ENCODE measurements at places on chromosomes 2 and 18.

- no peak for DNase-seq
These were observed 22.3 kb downstream of the MGAT4A start for GRCh38 chr2:98708396-98709186.

DNA sequence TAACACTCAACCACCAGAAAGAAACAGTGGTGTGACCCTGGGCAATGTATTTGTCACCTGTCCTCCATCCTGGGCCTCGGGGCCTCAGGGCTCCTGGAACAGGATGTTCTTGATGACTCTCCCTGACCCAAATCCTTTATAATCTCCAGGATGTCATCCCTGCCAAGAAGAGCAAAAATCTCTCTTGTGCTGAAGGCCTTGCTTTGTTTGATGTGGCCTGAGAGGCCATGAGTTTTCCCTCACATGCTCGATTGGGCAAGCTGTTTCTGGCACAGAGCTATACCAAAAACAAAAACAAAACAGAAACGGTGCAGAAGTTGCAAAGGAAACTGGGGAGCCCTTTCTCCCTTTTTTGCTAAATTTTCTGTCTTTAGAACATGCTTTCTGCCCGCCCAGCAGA, 35.7 kb upstream of the ST3GAL5 start:
- no peak for DNase-seq

GRCh38 chr2:72827487-72827886, 1.7 kb upstream of the EXOC6B start:
- no peak for DNase-seq

- DNase-seq = no peak
These were observed 184.5 kb downstream of the FAM210A start for GRCh38 chr18:13541621-13542519.

DNA sequence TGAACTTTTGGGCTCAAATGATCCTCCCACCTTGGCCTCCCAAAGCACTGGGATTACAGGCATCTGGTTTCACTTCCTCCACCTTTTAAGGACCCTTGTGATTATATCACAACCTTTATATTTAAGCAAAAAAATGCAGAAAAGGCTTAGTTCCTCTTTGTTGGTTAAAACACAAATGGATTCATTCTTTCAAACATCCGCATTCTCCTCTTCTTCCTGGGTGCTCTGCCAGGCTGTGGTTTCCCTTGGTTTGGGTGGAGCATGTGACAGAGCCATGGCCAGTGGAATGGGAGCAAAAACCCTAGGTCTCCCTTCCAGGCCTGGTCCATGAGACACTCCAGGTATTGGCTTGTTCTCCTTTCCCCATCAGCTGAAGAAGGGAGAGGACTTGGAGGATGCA, 9.9 kb upstream of the SLC66A3 start:
- no peak for DNase-seq

- no peak for DNase-seq
These were observed 654.5 kb upstream of the CDH2 start for GRCh38 chr18:28831476-28831875.

DNA sequence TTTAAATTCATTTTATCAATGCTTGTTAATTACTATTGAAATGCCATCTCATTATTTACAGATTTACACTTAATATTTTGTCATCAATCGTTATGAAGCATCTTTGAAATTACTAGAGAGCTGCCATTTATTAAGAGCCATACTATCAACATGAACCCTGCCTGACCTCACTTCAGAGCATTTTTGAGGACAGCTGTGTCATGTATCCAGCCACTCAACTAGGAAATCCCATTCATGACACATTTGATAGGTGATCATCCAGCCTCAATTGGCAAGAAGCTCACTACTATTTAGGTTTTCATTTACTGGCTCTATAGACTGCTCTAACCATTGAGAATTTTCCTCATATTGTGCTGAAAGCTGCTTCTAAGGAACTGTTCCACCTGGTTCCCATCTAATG, 40.6 kb upstream of the TLK1 start:
- DNase-seq = no peak

DNA sequence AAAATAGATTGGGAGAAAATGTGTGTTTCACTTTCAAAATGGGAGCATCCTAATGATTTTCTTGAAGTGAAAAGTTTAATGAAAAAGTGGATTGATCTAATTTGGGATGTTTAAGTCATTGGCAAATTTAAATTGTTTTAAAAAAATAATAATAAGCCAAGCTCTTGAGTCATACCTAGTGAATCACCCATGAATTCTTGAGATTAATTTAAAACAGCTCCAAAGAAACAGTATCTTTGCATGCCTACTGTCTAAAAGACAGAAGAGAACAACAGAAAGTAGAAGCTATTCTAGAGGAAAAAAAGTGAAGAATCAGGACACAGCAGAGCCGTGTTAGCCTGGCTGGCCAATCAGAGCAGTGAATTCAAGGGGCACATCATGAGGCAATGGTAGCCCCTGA, 7.7 kb downstream of the ACVR1C start:
- no peak for DNase-seq

- no peak for DNase-seq
These were observed 51.8 kb downstream of the NDUFA10 start for GRCh38 chr2:239973386-239973785.

- DNase-seq = no peak
These were observed 56.5 kb downstream of the CDK15 start for GRCh38 chr2:201862843-201863242.

- no peak for DNase-seq
These were observed 117.4 kb downstream of the FAM210A start for GRCh38 chr18:13608791-13609532.

DNA sequence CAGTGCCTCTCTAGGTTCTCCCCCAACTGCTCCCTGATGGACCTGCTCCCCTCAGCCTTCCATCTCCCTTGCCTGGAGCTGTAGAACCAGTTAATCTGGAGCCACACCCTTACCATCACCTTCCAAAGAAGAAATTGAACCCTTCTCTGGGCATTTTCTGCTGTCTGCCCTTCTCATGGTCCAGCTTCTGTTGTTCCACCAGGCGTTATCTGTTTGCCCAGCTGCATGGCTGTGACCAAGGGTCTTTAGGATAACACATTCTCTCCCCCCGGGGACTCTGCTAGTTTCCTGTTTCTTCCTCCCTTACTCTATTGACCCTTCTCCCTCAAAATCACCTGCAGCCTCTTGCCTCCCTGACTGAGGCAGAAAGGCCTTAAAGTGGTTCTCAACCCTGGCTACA, 3.2 kb upstream of the ANKRD53 start:
- no peak for DNase-seq

- no peak for DNase-seq
These were observed 189.6 kb downstream of the HAUS1 start for GRCh38 chr18:46293742-46294181.

DNA sequence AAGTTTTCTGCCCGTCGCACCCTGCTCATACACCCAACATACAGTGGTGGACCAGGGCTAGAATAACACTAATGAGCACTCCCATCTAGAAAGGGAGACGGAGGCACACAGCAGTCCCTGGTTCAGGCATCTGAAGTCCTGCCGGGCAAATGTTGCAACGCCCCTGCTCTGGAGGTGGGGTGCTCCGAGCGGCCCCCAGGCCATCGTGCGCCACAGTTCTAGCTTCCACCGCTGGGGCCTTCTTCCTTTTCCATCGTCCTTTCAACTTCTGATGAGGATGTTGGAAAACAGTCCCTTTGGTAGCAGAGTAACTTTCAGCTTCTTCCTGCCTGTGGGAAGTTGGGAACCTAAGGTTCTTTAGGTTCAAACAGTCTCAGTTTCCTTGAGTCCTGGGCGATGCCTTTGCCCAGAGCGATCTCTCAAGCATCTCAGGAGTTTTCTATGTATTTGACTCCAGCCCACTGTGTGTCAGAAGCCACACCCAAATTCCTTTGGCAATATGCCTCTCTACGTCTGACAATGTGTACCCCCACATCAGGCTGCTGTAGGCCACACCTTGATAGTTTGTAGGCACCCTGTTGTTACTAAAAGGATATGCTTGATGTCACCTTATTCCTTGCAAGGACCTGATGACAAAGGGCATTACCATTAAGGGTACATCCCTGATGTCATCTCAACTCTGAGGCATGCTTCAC, 258.8 kb downstream of the GLI2 start:
- DNase-seq = no peak

DNA sequence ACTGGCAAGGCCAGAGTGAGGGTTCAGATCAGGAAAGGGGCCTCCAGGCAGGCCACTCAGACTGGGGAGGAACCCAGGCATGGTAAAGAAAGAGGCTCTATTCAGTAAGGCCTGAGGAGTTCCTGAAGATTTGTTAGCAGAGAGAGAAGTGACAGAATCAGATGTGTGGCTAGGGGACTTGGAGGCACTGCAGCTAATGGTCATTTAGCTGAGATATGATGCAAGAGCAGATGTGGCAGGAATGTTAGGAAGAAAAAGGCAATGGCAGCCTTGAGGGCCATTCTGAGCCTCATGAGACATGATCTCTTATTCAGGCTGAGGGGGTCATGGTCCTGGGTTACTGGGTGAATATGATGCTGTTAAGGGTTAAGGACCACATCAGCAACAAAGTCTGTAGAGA, 73.4 kb downstream of the CCDC93 start:
- no peak for DNase-seq

DNA sequence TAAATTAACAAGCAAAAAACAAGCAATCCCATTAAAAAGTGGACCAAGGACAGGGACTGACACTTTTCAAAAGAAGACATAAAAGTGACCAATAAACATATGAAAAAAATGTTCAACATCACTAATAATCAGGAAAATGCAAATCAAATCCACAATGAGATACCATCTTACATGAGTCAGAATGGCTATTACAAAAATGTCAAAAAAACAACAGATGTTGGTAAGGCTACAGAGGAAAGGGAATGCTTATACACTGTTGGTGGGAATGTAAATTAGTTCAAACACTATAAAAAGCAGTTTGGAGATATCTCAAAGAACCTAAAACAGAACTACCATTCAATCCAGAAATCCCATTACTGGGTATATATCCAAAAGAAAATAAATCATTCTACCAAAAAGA, 78.2 kb downstream of the SUCLG1 start:
- no peak for DNase-seq

DNA sequence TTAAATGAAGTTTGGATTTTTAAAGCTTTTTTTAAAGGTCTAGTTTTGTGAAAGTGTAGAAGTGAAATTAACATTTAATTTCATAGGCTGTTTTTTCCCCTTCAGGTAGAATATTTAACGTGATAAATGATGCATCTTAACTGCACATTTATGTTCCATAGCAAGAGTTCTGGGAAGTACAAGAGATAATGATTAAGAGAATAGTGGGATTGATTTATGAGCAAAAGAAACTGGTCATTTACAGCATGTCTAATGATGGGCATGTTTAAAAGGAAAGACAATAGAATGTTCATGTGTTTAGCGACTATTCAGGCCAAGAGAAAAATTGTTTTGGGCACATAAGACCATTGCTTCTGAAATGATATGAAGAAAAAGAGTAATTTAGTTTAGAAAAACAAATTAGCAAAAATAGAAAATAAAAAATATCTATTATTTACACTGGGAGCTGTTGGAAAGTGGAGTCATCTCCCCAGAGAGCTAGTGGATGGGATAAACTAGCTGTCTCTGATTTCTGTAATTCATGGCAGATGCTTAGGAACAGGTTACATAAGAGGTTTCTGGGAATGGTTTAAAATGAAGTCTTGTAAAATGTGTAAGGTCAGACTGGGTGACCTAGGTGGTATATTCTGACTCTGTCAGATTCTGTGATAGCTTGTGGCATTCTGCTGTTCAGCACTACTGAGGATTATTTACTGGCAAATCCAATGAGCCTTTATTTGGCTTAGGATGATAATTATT, 60.7 kb downstream of the WDR7 start:
- no peak for DNase-seq

DNA sequence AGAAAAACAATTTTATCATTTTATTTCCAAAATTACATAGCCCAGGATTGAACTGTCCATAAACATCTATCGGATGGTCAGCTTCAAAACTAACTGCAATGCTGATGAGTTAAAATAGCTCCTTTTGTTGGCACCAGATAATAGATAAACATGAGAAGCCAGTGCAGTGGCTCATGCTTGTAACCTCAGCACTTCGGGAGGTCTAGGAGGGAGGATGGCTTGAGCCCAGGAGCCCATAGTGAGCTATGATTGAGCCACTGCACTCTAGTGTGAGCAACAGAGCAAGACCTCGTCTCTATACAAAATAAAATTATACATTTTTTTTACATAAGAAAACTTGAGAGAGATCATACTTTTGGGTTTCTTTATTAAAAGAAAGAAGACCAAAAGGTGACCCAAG, 34.6 kb upstream of the IMPA2 start:
- DNase-seq = no peak

GRCh38 chr2:236873636-236874035, 212.1 kb upstream of the COPS8 start:
- no peak for DNase-seq

GRCh38 chr2:72109904-72110303, 37.8 kb downstream of the CYP26B1 start:
- no peak for DNase-seq

- no peak for DNase-seq
These were observed 1265.7 kb upstream of the CHAC2 start for GRCh38 chr2:52501715-52502475.

- DNase-seq = no peak
These were observed 244.8 kb downstream of the PRKCE start for GRCh38 chr2:45896311-45896710.

DNA sequence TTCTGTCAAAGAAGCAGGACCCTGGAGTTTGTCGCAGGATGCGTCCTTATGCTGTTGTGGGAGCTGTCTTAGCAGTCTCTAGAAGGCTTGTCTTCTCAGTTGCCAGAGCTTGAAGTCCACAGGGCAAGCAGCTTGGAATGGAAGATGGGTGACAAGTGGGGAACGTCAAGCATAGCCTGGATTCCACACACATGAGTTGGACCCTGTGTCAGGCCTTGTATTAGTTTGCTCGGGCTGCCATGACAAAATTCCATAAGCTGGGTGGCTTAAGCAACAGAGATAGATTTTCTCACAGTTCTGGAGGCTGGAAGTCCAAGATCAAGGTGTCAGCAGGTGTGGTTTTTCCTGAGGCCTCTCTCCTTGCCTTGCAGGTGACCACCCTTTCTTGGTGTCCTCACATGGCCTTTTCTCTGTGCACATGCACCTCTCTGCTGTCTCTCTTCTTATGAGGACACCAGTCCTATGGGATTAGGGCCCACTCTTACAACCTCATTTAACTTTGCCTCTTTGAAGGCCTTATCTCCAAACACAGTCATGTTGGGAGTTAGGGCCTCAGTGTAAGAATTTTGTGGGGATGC, 51.3 kb downstream of the THNSL2 start:
- no peak for DNase-seq

- DNase-seq = no peak
These were observed 653.4 kb upstream of the FSHR start for GRCh38 chr2:49807689-49808088.

- DNase-seq = no peak
These were observed 341.2 kb downstream of the CYP26B1 start for GRCh38 chr2:71806432-71806831.

- DNase-seq = no peak
These were observed 81.6 kb downstream of the CIB4 start for GRCh38 chr2:26559556-26559955.

Measured in stimulated activated CD8-positive, alpha-beta memory T cell treated with anti-CD3 and anti-CD28 coated beads, Interleukin-2, amount 100 ng/mL, for 1 hour (primary cell).